GM04504 (cell line): ENCODE measurements at places on chromosomes 6 and 20.

GRCh38 chr20:58642441-58642840 is 8.6 kb upstream of the STX16 start:
- no peak for DNase-seq

DNA sequence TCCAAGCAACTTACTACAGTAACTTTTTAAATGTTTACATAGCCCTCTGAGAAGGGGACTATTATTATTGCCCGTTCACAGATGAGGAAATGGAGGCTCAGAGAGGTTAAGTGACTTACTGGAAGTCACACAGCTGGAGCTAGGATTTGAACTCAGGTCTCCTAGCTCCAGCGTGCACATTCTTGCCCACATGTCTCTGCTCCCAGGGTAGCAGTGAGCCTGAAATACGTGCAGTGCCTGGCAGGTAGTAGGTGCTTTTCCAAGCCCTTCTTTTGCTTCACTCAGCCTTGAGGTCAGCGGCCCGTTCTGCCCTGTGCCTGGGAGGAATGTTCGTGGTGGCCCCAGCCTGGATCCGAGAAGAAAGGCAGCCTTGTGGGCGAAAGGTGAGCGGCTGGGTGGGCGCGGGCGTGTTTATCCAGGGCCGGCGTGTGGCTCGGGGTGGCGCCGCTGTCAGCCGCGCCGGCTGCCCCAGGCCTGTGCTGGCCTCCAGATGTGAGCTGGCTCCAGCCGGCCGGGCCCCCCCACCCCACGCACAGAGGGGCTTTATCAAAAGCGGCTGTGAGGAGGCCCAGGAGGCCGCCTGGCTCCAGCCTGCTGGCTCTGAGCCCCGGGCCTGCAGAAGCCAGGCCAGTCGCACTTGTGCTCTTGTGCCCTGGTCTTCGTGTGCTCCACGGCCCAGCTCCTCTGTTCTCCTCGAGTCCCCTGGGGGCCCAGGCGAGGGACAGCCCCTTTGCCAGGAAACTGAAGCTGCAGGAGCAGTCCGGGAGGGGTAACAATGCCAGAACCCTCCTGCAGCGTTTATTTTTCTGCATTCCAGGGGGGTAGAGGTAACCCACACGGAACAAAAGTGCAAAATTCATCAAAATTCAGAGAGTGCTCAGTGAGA is 58.1 kb downstream of the UBE2V1 start:
- no peak for DNase-seq

- DNase-seq, result no peak
These were observed 133.1 kb downstream of the LY86 start for GRCh38 chr6:6721606-6722005.

DNA sequence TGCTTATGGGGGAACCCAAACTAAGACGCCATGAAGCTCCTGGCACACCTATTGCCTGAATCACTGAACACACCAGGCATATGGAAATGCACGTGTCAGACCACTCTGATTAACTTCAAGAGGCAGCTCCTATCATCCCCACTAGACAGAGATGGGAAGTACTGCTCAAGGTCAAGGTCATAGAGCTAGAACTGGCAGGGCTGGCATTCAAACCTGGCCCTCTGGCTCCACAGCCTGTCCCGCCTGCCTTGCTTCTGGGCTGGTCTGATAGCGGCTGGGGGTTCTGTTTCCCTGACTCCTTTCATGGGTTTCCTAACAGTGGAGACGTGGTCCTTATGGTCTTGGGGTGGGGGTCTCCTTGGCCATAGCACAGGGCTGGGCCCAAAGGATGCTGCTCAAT is 22.6 kb upstream of the DSN1 start:
- no peak for DNase-seq

DNA sequence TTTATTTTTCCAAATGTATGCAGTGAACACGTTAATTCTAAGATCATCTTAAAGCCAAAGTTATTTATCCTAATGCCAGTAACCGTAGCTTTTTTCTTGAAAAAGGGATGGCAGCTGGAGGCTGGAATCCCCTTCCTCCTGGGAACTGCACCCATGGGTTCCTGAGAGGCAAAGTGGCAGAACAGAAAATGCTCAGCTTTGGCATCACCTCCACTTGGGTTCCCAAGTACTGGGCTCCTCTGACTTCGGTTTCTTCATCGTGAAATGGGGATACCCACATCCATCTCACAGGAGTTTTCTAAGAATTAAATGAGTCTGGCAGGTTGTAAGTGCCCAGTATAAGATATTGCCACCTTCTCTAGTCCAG is 6.2 kb upstream of the DDX43 start:
- DNase-seq, result no peak

GRCh38 chr20:24664266-24664986 is 195.0 kb downstream of the SYNDIG1 start:
- no peak for DNase-seq

DNA sequence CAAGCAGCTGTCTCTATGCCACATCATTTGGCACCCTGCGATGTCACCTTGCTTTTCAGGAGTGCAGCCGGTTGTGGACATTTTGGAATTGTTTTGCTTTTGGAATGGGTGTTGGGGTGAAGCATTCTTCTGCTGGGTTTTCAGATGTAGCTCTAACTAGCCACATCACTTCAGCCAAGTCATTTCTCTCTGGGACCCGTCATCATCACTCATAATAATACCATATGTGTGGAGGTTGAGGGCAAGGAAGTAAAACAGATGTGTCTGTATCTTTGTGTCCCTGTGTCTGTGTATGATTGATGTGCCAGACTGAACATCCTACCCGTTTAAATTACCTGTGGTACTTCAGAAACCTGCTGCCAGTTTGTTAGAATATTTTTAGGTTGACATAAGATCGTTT is 49.5 kb upstream of the TULP4 start:
- no peak for DNase-seq

DNA sequence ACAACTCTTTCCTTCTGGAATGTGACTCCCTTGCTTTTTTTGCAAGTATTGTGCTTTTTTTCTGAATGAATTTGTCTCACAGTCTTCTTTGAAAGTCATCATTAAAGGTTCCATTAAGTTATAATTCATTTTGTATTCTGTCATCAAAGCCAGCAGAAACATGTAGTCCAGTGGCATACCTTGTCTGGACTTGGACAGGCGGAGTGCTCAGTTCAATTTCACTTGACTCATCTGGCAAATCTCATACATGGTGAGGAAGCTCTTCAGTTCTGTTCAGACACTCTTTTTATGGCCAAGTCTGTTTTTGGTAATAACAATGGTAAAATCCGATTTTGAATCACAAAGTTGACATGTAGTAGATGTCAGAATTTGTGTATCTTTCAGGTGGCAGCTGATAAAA is 260.8 kb upstream of the OPRM1 start:
- DNase-seq, result no peak

DNA sequence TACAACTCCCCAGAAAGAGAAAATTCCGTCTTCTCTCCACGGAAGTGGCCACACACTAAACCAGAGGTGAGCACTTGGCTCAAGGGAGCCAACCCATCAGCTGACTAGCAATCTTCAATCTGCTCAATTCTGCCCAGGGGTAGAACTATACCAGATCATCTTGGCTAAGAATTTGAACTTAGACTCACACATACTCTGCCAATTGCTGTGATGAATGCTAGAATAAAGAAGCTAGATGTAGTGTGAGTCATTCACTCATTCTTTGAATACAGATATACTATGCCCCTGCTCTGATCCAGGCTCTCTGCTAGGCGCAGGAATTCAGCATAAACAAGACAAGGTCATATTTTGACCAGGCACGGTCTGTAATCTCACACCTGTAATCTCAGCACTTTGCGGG is 147.9 kb upstream of the SHLD1 start:
- no peak for DNase-seq
